A549 treated with RU486 at 1 μM for 4 hours (cell line): ENCODE measurements at places on chromosomes 3 and 15. TPM values are rescaled to one million over a fixed set of nuclear protein-coding genes. Genes with fewer than 3 reads are reported as not detected.

The RHCG gene
- 30.6 to 43.6 TPM (median 33.0 TPM) in 5 replicates for total RNA-seq

The ATP13A5 gene
- not detected in 5 replicates for total RNA-seq

The NDN gene
- 0.09 to 0.11 TPM in 2 of 5 replicates, not detected in the others for total RNA-seq

The SPINT1 gene
- 0.87 to 1.5 TPM (median 1.1 TPM) in 5 replicates for total RNA-seq

The C3orf38 gene
- 12.7 to 23.0 TPM (median 17.5 TPM) in 5 replicates for total RNA-seq

The FAM81A gene
- total RNA-seq, result 12.7 to 15.3 TPM (median 13.4 TPM) in 5 replicates

The GPR62 gene
- not detected in 5 replicates for total RNA-seq

The BUB1B gene
- 25.2 to 33.4 TPM (median 31.0 TPM) in 5 replicates for total RNA-seq

The IMPG2 gene
- total RNA-seq, result 0.02 TPM in 1 of 5 replicates, not detected in the others

The MON1A gene
- total RNA-seq, result 4.4 to 8.6 TPM (median 7.9 TPM) in 5 replicates

The MYRIP gene
- total RNA-seq, result not detected in 5 replicates
